CD4-positive, alpha-beta T cell treated with Interleukin-6 at 100 ng/mL for 8 hours (primary cell): ENCODE measurements at places on chromosomes 7 and 10.

- DNase-seq = no peak
These were observed 30.0 kb downstream of the GUSB start for GRCh38 chr7:65951837-65952578.

DNA sequence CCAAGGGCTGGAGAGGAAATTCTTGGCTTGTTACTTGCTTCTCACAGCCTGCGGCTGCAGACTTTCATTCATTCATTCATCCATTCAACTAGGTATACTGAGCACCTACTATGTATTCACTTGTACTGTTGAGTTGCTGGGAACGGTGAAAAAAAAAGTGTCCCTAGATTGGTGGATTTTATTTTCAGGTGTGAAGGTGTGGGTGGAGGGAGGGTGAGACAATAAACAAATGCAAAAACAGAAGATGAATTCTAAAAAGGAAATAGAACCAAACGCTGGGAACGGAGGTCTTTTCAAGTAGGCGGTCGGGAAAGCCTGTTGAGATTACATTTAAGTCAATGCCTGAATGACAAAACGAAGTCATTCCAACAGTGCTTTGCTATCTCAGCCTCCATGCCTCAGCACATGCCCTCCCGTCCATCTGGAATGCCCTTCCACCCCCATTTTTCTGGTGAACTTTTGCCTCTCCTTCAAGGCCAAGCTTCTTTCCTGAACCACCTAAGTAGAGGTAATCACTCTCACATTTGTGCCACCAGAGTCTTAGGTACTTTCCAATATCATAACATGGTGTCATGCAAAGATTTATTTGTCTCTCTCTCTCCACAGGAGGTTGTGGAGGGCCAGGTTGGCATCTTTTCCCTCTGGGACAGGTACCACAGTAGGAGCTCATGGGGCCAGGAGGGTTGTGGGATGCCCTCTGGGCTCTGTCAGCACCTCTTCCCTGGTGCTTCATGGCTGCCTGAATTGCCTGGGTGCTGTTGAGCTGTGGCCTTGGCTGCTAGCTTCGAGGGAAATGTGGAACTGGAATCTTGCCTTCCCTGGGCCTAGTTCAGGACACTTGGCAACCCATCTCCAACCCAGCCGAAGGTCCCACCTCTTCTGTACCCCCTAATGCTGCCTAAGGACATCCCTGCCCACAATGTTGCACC, 5.5 kb downstream of the NKX2-3 start:
- no peak for DNase-seq

DNA sequence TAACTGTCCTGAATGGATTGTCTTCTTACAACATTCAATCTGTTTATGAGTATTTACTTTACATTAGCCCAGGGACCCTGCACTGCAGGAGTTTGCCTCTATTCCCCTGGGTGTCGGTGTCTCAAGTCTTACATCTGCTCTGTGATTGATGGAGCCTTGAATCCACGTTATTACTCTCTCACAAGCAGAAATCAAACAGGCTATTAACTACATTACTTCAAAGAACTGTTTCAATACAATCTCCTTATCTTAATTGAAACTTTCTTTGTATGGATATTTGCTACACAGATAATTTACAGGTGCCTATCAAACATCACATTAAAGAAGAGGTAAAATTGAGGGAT, 3.1 kb upstream of the ARID5B start:
- no peak for DNase-seq

DNA sequence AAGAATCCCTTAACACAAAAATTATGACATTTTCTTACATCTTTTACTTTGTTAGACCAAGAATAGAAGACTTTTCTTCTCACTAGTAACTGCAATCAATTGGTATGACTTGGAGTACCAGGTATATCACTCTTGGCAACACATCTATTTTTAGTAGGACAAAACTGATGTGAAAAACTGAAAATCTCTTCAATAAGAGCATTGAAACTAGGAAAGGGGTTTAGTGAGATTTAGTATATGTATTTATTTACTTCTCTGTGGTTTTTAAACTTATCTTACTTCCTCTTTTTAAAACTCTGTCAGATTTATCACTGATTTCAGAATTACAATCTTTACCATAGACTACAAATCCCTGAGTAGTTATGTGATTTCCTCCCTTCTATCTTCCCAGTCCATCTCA, 366.2 kb downstream of the PCDH15 start:
- no peak for DNase-seq

GRCh38 chr7:99788554-99788953, 4.6 kb upstream of the CYP3A4 start:
- no peak for DNase-seq

GRCh38 chr10:58023341-58024073, 244.2 kb downstream of the IPMK start:
- DNase-seq = no peak

DNA sequence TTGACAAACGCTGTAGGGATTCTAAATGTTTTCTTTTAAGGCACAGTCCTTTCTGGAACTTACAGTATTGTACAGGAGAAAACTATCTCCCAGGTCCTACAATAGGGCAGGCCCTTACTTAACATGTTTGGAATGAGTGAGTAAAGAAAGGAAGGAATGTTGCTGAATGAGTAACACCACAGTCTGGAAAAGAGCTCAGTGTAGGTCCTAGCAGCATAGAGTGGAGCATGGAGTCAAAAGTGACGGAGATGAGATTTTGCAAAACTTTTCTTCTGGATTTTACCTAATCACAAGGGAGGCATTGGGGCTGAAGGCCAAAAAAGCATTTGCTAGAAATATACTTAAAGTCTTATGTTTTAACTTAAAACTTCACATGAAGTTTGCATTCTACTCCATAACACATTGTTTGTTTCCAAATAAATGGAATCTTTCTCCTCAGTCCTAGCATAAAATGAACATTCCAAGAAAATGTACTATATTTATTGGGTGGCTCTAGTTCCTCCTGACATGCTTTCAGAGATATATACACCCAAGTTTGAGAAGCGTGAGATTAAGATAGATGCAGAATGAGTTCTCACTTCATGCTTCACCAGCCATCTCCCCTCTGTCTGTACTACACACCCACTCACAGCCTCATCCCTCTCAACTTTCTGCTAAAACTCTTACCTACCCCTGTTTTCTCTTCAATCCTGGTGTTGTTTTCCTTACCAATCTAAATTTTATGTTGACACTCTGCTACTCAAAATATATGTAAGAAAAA, 20.2 kb upstream of the ADD3 start:
- no peak for DNase-seq

GRCh38 chr7:19327018-19327417, 181.8 kb upstream of the FERD3L start:
- DNase-seq = no peak

- no peak for DNase-seq
These were observed 62.7 kb downstream of the MAD1L1 start for GRCh38 chr7:2169923-2170575.

GRCh38 chr7:94874036-94874785, 33.2 kb upstream of the PPP1R9A start:
- no peak for DNase-seq

GRCh38 chr7:39946693-39947092, 3.4 kb upstream of the CDK13 start:
- no peak for DNase-seq

DNA sequence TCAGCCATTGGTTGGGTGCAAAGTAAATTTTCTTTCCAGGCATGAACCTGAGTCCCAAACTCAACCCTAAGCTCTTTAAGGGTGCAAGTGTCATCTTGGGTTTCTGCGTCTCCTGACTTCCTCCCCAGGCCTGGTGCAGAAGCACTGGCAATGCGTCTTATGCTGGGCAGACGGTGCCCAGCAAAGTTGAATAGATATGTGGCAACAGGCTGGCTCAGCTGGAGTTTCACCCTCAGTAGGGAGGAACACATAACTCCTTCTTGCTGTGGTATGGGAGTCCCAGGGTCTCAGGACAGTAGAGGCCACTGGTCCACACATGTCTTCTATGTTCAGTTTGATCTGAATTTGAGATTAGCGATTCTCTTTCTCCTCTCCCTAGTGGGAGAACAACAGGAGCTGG, 181.3 kb downstream of the RPS24 start:
- DNase-seq = no peak

GRCh38 chr10:129233351-129234148, 233.5 kb upstream of the MGMT start:
- DNase-seq = no peak

GRCh38 chr7:90617442-90617841, 21.3 kb downstream of the CDK14 start:
- DNase-seq = no peak

GRCh38 chr7:33849004-33849403, 56.3 kb upstream of the BMPER start:
- DNase-seq = no peak

GRCh38 chr10:100186253-100187212, 704 bp upstream of the ERLIN1 start:
- DNase-seq = no peak

- DNase-seq = no peak
These were observed 37.8 kb upstream of the UBE2H start for GRCh38 chr7:129990403-129991192.

DNA sequence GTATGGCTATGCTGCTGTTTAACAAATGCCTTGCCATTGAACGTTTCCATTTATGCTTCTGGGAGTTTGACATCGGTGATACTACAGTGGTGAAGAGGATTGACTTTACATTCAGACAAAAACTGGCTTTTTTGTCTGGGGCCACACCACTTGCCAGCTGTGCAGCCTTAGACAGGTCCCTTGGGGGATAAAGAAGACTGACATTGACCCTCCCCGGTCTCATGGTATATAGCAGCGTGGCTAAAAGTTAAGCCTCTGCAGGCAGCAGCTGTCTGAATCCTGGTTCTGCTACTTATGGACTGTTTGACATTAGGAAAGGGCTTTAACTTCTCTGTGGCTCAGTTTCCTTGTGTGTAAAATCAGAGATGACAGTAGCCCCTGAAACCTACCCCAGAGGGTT, 42.0 kb upstream of the PTF1A start:
- no peak for DNase-seq

GRCh38 chr7:25765110-25765655, 386.8 kb upstream of the NFE2L3 start:
- no peak for DNase-seq

- no peak for DNase-seq
These were observed 51.8 kb downstream of the VWDE start for GRCh38 chr7:12351843-12352242.

DNA sequence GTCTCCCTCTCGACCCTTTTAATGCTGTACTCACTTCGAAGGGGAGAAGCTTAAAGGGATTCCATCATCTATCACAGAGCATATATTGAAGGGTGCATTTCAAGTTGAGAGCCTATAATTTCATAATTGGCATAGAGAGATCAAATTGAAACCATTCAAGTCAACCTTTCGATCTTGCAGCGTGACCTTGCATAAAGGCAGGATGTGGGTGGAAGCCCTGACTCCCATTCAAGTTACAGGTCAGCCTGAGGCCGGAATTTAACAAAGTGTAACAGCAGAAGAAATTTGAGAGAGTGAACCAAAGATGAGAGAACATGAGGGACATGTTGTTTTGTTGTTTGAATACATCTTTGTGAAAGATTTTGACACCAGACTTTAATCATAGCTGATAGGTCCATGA, 195.3 kb upstream of the TPK1 start:
- DNase-seq = no peak

GRCh38 chr10:79431428-79431827, 14.0 kb downstream of the ZCCHC24 start:
- DNase-seq = no peak

- DNase-seq = no peak
These were observed 8.3 kb downstream of the ANKRD7 start for GRCh38 chr7:118232837-118233236.

GRCh38 chr7:76514926-76515771, 4.8 kb downstream of the UPK3B start:
- no peak for DNase-seq

DNA sequence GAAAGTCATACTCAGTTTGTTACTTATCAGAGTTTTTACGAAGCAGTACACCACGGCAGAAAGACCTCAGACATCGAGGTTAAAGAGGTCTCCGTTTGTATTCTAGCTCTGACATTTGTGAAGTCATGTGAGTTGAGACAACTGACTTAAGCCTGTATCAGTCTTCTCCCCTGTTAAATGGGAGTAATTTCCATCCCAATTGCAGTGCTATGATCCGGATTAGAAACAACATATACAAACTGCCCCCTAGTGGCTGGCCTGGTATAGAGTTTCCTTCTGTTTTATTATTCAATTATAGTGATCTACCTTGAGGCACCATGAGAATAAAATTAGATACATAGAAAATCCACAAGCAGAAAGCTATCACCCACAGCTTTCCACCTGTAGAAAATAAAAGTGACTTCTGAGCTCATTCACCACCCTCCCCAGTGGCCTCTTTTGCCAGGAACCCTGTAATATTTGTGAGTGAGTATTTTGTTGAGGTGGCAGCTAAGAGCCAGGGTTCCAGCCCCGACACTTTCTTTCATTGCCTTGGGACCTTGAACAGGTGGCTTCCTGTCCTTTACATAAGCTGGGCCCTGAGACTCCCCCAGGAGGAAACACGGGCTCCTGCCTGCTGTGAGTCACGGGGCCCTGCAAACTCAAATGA, 607.2 kb upstream of the MGMT start:
- no peak for DNase-seq

- no peak for DNase-seq
These were observed 22.7 kb downstream of the BET1 start for GRCh38 chr7:93981480-93981874.

DNA sequence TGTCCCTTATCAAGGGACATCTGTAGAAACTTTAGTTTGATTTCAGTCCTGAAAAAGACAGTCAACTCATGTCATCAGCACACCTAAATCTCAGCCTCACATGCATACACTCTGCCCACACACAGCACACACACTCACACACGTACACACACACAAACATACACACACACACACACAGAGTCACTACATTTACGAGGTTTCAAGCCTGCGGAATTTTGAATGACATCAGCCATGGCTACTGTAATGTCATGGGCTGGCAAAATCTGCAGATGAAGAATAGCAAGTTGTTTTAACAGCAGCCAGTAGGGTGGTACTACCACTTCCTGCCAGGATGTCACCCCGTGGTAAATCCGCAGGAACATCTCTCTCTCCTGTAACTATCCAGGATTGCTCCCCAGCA, 37.1 kb upstream of the EZH2 start:
- DNase-seq = no peak

- no peak for DNase-seq
These were observed 76.8 kb upstream of the INSIG1 start for GRCh38 chr7:155220903-155221302.

DNA sequence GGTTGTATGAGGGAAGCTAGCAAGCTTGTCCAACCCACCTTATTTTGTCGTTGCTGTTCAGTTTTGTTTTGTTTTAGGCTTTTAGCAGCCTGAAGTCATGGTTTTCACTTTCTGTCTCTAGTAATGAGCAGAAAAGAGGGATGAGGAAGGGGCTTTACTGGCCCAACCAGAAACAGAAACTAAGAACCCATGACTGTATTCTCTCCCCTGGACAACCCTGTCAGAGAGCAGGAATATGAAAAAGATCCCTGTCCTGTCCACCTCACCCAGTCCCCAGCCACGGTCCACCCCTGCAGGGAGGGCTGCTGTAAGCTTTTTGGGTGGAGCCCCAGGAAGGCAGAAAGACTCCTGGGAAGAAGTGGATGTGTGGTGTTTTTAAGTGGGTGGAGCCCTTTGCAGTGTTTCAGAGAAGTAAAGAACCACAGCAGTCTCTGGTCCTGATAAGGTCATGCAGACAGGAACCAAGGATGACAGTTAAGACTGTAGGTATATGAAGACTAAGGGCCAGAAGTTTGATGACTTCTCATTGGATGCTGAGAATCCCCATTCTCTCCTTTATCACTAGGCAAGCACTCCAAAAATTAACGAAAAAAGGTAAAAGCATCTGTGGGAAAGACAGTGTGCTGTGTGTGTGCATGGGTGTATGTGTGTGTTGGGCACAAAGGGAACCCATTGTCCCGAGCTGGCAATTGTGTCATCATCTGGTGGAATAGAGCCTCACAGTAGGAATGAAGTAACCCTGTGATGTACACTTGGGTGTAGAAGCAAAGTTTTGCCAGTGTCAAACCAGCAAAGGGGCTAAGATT, 13.8 kb downstream of the MRPL32 start:
- DNase-seq = no peak
